Uterus (tissue), 4 donors: ENCODE measurements at places on chromosomes 2 and 18.

DNA sequence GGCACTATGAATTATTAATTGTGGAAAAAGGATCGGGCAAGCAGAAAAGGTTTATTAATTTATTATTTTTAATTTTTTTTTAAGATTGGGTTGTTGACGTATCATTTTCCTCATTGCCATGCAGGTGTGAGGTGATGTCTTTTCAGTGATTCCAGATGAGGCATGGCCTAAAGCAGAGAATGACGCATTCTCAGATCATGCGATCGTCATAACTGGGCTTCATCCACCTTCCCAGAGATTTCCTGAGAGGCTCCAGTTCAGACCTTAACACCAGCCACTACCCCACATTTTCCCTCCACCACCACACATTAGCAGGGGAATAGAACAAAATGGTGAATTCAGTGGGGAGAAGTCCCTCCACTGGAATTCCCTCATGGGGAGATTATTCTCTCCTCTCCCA is 518.4 kb upstream of the SPHKAP start:
- H3K4me3 ChIP-seq, result no peak overlapping the region
- no peaks in the 10 kb centered on the region for H3K27me3 ChIP-seq
- no peak overlapping the region for H3K27ac ChIP-seq
- H3K4me1 ChIP-seq, result no peaks in the 10 kb centered on the region

GRCh38 chr2:179302764-179303571 is 38.3 kb upstream of the SESTD1 start:
- no peaks in the 10 kb centered on the region for H3K27me3 ChIP-seq
- no peak overlapping the region for H3K4me3 ChIP-seq
- no peak overlapping the region for H3K27ac ChIP-seq
- no peak for DNase-seq

- no peaks in the 10 kb centered on the region for H3K27me3 ChIP-seq
- DNase-seq, result no peak
- no peaks in the 10 kb centered on the region for H3K36me3 ChIP-seq
- H3K27ac ChIP-seq, result no peak overlapping the region
- H3K4me1 ChIP-seq, result no peaks in the 10 kb centered on the region
- no peak overlapping the region for H3K4me3 ChIP-seq
Observed at GRCh38 chr2:172484253-172484652, 56.9 kb downstream of the ITGA6 start.

DNA sequence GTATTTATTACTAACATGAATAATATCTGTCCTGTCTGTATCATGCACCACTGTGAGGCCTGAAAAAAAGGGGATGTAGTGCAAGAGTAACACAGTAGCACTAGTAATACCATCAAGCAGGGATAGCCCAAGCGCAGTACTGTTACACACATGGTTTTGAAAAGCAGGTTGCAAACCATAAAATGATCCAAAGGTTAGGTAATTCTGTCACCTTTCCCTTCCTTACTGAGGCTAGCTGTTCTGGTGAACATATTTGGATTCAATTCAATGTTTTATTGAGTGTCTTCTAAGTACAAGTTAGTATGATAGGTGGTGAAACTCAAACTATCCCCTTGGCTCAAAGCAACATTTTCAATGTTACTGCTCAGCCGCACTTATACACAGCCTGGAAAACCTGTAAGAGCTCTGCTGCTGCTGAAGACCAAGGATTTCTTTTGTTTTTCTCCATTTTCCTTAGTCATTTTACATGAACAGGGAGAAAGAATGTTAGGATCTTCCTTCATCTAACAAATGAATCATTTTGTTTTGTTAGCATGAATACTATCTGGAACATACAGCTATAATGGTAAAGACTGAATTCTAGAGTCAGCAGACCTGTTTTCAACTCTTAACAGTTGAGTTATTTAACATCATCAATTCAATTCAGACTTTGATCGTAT is 102.5 kb upstream of the ITPRID2 start:
- DNase-seq, result no peak
- H3K27me3 ChIP-seq, result no peaks in the 10 kb centered on the region
- peaks cover 5% of the 10 kb centered on the region for H3K4me1 ChIP-seq
- no peak overlapping the region for H3K27ac ChIP-seq
- H3K36me3 ChIP-seq, result no peaks in the 10 kb centered on the region

GRCh38 chr2:41042343-41042742 is 590.5 kb upstream of the SLC8A1 start:
- DNase-seq, result no peak
- no peak overlapping the region for H3K27ac ChIP-seq
- no peaks in the 10 kb centered on the region for H3K4me1 ChIP-seq
- H3K36me3 ChIP-seq, result no peaks in the 10 kb centered on the region

DNA sequence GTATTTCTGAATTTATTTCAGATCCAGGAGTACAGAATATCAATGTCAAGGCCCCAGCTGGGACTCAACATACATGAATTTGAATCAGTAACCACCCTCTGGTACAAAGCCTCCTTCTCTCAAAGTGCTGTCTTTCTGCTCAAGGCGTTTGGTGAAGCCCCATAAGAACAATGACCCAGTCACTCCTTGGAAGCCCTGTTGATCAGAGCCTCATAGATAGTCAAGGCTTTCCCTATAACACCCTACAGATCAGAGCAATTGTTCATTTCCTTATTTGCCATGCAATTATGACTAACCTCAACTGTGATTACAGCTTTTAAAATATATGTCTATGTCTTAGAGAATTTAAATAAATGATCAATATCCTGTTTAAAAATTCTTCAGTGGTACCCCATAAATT is 159.1 kb upstream of the CREB1 start:
- no peak for DNase-seq
- H3K27me3 ChIP-seq, result no peaks in the 10 kb centered on the region
- H3K27ac ChIP-seq, result no peak overlapping the region

GRCh38 chr2:25234738-25235137 is 66.4 kb upstream of the POMC start:
- no peaks in the 10 kb centered on the region for H3K4me1 ChIP-seq
- no peaks in the 10 kb centered on the region for H3K36me3 ChIP-seq
- no peak overlapping the region for H3K4me3 ChIP-seq
- H3K27me3 ChIP-seq, result no peaks in the 10 kb centered on the region
- H3K27ac ChIP-seq, result no peak overlapping the region

DNA sequence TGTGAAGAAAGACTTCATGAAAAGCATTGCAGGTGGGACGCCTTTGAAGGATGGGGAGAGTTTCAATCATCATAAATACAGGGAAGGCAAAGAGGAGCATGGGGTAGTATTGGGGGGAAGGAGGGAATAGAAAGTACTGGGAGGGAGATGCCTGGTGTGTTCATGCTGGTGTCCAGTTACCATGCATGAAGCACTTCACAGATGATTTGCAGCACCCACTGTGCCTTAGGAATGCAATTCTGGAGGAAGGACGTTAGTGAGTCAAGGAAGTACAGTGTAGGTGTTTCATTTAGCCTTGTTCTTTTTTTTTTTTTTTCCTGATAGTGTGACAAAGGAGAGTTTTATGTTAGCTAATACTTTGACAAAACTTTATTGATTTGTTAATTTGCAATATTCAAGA is 36.8 kb downstream of the ADAM23 start:
- H3K4me1 ChIP-seq, result no peaks in the 10 kb centered on the region
- no peaks in the 10 kb centered on the region for H3K27me3 ChIP-seq
- H3K4me3 ChIP-seq, result no peak overlapping the region
- no peak for DNase-seq
- no peaks in the 10 kb centered on the region for H3K36me3 ChIP-seq

GRCh38 chr2:66982766-66983165 is 414.4 kb upstream of the ETAA1 start:
- DNase-seq, result no peak
- H3K4me3 ChIP-seq, result no peak overlapping the region
- H3K4me1 ChIP-seq, result no peaks in the 10 kb centered on the region

DNA sequence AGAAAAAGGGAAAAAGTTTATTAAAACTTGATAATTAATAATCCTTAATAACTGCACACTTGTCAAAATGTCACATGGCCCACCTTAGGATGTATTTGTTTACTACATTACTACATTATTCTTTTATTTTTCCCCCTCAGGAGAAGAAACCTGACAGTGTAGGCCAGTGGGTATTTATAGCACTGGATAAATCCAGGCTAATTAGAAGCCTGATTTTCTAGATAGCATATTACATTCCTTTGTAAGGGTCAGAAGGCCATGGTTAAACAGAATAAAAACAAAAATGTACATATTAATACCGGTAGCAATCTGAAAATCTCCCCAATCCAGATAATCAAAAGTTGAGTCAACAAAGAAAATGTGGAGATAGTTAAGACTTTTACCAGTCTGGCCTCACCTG is 21.5 kb upstream of the KIDINS220 start:
- H3K4me1 ChIP-seq, result no peaks in the 10 kb centered on the region
- no peaks in the 10 kb centered on the region for H3K36me3 ChIP-seq
- H3K27ac ChIP-seq, result no peak overlapping the region
- H3K4me3 ChIP-seq, result no peak overlapping the region

DNA sequence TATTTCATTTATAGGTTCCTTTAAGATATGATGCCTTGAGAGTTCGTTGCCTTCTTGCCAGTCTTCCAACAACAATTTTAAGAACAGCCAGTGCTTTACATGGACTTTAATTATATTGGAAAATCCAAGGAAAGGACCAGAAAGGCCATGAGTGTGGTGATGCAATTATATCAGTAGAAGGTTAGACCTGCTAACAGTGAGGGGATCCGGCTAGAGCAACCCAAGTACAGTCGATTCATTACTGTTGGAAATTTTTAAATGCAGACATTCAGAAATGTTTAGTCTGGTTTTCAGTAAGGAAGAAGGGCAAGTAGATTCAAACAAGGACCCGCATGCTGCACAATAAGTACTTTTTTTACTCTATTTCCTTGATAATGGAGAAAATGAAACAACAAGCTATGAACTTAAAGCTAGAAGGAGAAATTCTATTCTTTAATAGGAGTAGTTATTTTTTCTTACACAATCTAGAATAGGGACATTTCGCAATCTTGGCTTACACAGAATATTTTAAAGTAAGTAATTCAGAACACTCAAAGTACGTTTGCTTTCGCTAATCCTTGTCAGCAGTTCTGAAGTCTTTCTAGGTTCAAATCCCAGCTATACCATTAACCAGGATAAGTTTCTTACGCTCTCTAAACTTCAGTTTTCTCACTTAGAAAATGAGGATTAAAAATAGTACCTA is 405.5 kb downstream of the MEIS1 start:
- no peaks in the 10 kb centered on the region for H3K4me1 ChIP-seq
- no peaks in the 10 kb centered on the region for H3K36me3 ChIP-seq
- no peak overlapping the region for H3K4me3 ChIP-seq
- no peaks in the 10 kb centered on the region for H3K27me3 ChIP-seq

DNA sequence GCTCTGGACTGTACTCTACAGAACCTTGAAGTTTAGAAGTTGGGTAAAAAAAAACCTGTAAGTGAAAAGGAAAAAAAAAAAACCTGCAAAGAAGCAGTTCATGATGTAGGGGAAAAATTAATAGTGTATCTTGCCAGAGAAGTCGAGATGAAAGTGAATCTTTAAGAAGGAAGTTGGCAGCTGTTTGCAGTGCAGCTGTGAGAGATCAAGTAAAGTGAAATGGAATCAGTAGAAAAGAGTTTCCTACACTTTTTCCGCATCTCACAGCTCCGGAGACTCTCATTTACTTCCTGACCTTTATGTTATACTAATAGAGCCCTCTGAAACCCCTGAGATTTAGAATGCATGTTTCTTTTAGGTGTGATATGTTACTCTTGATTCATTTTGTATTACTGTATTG is 19.2 kb downstream of the RNMT start:
- H3K4me3 ChIP-seq, result no peak overlapping the region
- H3K4me1 ChIP-seq, result no peaks in the 10 kb centered on the region
- no peak overlapping the region for H3K27ac ChIP-seq
- DNase-seq, result no peak
- no peaks in the 10 kb centered on the region for H3K27me3 ChIP-seq

DNA sequence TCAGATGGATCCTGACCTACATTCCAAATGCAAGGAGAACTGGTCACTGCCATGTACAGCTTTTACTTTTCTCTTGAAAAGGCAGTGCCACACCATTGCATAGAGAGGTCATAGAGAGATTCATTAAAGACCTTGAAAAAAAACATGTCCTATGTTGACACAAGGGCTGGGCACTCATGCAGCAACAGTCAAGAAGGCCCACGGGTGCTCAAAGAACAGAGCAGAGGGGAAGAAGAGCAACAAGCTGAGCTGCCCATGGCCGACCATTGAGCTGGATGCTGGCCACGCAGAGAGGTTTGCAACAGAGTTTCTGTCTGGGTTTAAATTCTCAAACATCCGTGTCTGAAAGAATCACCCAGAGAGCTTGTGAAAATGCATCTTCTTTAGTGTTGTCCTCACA is 99.1 kb downstream of the ADD2 start:
- H3K4me3 ChIP-seq, result no peak overlapping the region
- no peak overlapping the region for H3K27ac ChIP-seq
- no peak for DNase-seq
- no peaks in the 10 kb centered on the region for H3K36me3 ChIP-seq
- H3K27me3 ChIP-seq, result no peaks in the 10 kb centered on the region
